ENCODE measurements at places on chromosomes 2 and 18.

DNA sequence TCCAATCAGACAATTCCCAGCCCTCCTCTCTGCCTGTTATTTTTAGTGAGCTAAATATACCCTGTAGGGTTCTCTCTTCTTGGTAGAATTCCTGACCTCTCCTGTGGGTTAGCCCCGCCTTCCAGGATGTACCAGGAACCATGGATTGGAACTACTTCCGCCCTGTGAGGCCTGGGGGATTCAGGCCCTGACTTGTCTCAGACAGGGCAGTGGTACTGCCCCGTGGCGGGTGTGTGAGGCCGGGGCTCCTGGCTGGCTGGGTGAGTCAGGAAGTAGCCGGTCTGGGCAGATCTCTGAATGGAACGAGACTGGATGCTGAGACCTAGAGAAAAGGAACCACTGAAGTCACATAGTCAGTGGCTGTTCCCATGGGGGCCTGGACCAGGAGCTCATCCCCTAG lies 50.5 kb downstream of the DYSF start:
- DNase-seq = no peak

- DNase-seq = peak; percentile 50
Observed at GRCh38 chr2:240556553-240557100, 1.2 kb downstream of the ANKMY1 start.

GRCh38 chr2:198408171-198408570 lies 603.8 kb downstream of the PLCL1 start:
- DNase-seq = no peak

GRCh38 chr2:239895116-239895515 lies 130.0 kb downstream of the NDUFA10 start:
- no peak for DNase-seq

- peak; percentile 10 for DNase-seq
Observed at GRCh38 chr2:1510176-1510575, 96.9 kb downstream of the TPO start.

- no peak for DNase-seq
Observed at GRCh38 chr2:69067026-69067630, 54.1 kb downstream of the ANTXR1 start.

GRCh38 chr2:15532996-15533395 lies 28.1 kb downstream of the NBAS start:
- no peak for DNase-seq

DNA sequence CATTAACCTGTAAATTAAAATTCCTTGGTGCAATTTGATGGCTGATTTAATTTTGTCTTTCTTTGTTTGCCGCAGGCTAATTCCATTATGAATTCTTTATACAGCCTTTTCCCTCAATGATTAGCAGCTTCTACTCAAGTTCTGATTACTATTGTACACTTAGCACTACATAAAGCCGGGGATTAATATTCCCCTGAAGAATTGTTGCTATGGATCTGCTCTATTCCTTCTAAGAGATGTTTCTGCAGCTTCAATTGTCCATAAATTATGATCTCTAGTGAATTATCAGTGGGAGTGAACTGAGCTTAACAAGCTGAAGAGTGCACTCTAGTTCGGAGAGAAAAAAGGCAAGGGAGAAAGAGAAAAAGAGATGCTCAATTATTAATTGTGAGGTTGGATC lies 433.7 kb upstream of the SPRED2 start:
- DNase-seq = no peak

GRCh38 chr2:135997380-135997779 lies 12.0 kb upstream of the DARS1 start:
- no peak for DNase-seq

DNA sequence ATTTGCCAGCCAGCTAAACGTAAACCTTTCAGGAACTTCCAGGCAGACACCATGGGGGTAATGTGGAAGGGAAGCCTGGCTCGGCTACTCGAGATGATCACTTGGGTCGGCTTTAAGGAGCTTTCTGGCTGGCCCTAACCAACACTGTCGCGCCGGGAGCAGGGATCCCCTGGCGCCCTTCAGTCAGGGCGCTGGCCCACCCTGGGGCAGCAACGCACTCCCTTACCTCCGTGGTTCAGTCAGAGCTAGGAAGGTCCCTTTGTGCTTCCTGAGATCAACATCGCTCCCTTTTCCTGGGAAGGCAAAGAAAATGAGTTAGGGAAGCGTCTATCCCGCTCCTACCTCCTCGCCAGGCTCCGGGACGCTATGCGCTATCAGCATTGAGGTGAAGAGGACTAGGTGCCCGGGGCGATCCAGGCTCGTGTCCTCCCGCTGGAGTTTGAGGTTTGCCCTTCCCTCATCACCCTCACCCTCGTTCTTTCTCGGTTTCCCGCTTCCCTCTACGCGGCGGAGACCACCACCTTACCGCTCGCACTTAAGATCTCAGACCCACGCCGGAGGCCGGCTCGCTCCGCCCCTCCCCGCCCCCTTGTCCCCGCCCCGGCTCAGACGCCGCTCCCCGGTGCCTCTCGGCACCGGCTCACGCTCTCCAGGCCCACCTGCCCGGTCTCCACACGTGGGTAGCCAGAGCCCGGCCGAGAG lies 449 bp upstream of the ATRAID start:
- DNase-seq = no peak

DNA sequence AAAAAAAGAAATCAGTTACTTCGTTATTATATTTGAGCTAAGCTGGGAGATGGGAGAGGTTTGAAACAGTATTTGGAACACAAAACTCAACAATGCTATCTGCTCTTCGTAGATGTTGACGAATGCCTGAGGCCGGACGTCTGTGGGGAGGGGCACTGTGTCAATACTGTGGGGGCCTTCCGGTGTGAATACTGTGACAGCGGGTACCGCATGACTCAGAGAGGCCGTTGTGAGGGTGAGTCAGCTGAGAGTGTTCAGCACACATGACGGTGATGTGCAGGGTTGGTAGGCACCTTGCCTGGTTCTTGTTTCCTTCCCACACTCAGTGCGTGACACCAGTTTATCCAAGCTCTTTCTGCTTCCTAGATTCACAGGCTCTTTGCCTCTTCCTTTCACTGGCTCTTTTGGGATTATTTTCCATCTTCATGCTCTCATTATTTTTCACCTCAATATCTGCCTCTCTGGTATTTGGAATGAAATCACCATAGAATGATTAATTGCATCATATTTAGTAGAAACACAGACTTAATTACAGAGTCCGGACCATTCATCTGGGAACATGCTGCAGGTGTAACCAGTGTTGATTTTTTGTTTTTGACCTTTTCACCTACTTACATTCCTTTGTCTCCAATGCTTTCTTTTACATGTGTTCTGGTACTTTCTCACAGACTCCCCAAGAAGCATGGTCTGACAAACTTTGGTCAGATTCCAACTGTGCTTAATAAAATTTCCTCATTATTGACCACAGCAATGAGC lies 200.6 kb upstream of the RASGRP3 start:
- DNase-seq = no peak

GRCh38 chr2:47057687-47058002 lies 97.5 kb downstream of the STPG4 start:
- no peak for DNase-seq

DNA sequence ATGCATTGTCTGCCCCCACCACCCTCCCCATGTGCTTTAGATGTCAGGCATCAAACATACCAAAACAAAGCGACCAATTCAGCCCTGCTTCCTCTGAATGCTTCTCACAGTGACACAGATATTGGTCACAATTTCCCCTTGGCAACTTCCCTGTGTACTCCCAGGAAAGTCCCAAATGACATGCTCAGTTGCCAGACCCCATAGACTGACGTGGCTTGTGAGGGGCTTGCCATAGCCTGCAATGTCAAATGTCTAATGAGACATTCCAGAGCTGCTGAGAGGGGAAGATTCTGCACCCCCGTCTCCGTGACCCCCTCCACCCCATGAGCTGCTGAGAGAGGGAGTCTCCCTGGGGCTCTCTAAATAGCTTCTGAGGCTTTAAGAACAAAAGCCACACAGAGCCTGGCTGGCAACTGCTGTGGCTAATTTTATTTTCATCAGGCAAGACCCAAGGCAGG lies 47.3 kb downstream of the RFTN2 start:
- DNase-seq = no peak

GRCh38 chr2:120910164-120910563 lies 174.5 kb downstream of the GLI2 start:
- no peak for DNase-seq

GRCh38 chr2:135947483-135947882 lies 37.9 kb downstream of the DARS1 start:
- no peak for DNase-seq

GRCh38 chr2:85710687-85711577 lies 16.8 kb downstream of the GNLY start:
- no peak for DNase-seq

DNA sequence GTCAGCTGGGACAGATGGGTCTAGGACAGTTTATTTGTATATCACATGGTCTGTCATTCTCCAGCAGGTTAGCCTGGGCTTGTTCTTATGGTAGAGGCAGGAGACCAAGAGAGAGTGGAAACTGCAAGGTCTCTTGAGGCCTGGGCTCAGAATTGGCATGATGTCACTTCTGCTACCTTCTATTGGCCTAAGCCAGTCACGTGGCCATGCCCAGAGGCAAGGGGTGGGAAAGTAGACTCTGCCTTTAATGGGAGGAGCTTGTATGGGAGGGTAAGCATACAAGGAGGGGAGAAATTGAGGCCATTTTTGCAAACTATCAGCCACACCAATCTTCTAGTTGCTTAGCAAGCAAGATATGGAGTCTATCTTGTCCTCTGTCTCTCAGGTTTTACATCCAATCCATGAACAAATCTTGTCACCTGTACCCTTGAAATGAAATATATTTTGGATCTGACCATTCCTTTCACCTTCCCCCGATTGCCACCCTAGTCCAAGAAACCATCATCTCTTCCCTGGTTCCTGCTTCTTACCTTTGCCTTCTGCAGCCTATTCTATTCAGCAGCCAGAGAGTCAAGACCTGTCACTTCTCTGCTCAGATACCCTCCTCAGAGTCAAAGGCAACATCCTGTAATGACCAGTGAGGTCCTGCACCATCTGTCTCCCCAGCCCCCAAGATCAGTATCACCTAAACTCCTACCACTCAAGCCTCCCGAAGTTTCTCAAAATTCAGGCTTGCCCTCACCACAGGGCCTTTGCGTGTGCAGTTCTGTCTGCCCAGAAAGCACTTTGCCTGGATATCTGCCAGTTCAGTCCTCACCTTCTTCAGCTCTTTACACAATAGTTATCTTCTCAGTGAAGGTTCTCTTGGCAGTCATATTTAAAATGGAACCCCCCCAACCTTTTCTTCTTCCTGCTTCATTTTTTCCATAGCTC lies 240.0 kb downstream of the LOXHD1 start:
- DNase-seq = no peak

GRCh38 chr2:61649021-61649420 lies 110.9 kb upstream of the XPO1 start:
- no peak for DNase-seq

- DNase-seq = no peak
Observed at GRCh38 chr2:36672199-36672598, 24.3 kb upstream of the VIT start.

DNA sequence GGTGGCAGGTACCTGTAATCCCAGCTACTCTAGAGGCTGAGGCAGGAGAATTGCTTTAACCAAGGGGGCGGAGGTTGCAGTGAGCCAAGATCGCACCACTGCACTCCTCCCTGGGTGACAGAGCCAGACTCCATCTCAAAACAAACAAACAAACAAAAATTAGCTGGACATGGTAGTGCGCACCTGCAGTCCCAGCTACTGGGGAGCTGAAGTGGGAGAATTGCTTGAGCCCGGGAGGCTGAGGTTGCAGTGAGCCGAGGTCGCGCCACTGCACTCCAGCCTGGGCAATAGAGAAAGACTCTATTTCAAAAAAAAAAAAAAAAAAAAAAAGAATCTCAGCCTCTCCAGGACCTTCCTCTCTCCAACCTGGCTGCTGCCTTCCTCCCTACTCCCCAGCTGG lies 20.1 kb downstream of the SRSF7 start:
- DNase-seq = no peak

DNA sequence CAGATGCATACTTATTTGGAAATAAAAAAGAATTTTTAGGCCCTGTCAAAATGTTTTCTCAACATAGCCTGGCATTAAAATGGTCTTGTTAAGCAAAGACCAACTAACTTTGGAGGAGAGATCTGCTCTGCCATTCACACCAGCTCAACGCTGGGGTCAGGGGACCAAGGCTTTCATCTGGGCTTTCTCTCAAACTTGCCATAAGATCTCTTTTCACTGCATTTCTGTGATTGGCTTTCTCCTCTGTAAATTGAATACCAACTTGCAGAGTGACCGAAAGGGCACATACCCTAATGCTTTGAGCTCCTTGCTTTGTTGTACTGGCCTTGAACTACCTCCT lies 71.2 kb downstream of the MYCN start:
- no peak for DNase-seq

DNA sequence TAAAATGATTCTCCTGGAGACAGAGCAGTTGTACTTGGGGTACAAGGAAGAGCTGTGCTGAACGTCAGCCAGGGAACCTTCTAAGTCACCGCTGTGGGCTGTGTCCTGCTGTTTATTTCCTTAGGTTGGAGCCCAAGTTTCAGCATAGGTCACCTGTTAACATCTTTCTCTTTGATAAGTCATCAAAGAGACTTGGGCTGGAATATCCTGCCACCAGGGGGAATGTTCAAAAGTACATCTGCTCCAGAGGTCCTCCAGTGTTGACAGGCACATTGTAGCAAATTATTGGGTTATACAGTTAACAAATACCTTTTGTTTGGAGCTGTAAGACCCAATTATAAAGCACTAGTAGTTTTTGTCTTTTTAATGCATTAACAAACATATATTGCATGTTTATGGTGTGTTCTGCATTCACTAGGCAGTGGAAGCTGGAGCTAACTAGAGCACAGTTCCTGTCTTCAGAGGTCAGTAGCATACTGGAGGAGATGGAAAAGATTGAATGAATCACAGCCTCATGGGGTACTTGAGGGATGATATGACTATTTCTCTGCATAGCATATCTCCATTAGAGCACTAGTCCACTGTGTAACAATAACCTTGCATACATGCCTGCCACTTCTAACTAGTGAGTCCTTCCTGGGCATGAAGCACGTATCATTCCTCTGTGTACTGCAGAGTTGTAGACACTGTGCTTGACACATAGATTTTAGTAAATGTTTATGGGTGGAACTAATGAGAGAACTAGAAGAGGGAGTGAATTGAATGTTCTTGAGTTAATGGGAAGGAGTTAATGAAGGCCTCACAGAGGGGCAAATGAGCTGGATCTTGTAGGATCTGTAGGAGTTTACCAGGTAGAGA lies 182.1 kb downstream of the AGAP1 start:
- DNase-seq = no peak

DNA sequence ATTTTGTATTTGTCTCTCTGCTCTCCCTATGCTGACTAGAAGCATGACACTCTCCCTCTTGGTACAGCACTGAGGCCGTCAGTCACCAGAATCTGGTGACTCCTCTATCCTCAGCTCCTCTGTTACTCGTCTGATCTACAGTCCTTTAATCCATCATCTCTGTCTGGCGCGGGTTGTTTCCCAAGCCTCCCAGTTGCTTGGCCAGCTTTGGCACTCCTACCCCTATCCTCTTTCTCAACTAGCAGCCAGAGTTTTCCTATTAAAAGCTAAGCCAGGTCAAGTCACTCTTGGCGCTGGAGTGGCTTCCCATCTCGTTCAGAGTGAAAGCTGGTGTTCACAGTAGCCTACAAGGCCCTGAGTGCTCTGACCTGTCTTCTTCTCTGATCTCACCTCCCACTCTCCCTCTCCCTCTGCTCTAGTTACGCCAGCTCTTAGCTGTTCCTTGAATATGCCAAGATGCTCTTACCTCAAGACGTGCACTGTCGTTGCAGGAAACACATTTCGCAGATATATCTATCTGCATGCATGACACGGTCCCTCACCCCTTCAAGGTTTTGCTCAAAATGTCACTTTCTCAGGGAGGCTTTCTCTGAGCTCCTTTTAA lies 41.8 kb upstream of the PSME4 start:
- no peak for DNase-seq

Measured in breast epithelium (tissue), 4 donors.